ENCODE measurements at places on chromosomes 6 and 20.
A peak's percentile ranks its signal among the peaks of the same experiment; 100 is the strongest.

- no peak for DNase-seq
Measured at GRCh38 chr6:148470156-148470555, 127.5 kb downstream of the SASH1 start.

GRCh38 chr20:32681175-32682084 is 7.7 kb upstream of the C20orf203 start:
- no peak for DNase-seq

DNA sequence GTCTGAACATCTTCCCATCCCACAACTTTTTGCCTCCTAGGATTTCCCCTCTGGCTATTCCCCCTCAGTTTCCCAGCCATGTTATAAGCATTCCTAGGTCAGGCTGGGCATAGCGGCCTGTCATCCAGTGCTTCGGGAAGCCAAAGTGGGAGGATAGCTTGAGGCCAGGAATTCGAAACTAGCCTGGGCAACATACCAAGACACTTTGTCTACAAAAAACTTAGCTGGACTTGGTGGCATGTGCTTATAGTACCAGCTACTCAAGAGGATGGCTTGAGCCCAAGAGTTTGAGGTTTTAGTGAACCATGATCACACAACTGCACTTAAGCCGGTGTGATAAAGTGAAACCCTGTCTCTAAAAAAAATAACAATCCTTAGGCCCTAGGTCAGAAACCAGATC is 447.4 kb downstream of the KIF16B start:
- DNase-seq: no peak

DNA sequence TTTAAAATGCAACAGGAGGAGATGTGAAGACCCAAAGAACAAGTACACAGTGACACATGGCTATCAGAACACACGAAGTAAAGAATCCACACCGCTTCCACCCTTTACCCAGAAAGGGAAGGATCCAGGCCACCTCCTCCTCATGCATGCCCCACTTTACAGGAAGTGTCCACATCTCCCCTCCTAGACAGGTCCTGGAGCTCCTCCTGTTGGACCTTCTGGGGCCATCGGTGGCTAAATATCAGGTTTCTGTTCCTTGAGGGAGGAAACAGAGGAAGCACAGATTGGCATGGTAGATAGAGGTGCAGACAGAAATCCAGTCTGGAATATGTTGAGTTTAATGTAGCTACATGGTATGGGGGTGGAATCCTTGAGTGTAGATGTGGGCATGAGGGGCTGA is 10.9 kb downstream of the NINL start:
- DNase-seq: no peak

DNA sequence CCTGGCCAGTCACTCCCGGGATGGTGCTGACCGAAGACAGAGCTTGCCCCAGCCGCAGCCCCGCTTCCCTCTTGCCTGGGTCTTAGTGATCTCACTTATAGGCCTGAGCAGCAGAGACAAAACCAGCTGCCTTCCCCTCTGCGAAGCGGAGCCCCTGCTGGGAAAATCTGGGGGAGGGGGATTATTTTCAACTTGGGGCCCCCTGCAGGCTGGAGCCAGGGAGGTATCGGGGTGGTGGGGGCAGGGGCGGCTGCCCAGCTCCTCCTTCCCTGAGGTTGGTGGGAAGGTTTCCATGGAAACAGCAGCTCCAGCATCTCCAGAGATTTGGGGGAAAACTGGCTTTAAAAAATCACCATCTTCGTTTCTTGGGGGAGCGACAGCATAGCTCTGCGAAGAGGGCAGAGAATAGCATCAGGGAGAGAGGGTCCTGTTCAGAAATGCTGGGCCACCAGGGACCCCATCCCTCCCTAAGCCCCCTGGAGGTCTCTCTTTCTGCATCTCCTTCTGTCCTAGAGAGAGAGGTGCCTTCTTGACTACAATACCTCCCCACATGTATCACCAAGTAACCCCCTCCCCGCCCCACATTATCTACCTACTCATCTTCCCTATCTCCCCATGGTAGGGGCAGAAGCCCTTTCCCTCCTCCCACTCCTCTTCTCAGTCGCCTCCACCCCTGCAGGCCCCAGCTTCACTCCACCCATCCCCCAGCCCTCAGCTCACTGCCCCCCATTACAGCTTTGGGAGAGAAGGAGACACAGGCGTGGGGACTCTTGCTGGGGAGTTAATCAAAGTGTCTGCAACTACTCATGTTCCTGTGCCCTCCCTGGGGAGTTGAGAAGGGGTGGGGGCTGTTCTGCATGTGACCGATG is 88.4 kb upstream of the CCDC167 start:
- DNase-seq: no peak

DNA sequence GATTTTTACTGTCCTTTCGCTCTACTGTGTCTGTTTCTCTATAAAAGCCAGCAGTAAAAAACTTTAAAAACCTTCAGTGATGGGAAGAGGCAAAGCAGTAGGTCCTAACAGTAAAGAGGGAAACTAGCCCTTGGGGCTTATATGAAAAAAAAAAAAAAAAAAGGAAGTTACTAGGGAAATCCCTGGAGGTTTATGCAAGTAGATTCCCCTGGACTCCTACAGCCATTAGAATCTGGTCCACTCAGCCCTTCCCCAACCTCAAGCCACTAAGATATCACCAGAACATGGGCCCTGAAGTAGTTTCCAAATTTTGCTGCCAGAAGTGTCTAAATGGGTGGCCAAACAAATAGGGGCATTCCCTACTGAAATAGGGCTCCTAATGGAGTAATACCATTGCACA is 70.5 kb upstream of the HINT3 start:
- DNase-seq: no peak

- no peak for DNase-seq
Measured at GRCh38 chr6:122154155-122154554, 245.3 kb upstream of the HSF2 start.

DNA sequence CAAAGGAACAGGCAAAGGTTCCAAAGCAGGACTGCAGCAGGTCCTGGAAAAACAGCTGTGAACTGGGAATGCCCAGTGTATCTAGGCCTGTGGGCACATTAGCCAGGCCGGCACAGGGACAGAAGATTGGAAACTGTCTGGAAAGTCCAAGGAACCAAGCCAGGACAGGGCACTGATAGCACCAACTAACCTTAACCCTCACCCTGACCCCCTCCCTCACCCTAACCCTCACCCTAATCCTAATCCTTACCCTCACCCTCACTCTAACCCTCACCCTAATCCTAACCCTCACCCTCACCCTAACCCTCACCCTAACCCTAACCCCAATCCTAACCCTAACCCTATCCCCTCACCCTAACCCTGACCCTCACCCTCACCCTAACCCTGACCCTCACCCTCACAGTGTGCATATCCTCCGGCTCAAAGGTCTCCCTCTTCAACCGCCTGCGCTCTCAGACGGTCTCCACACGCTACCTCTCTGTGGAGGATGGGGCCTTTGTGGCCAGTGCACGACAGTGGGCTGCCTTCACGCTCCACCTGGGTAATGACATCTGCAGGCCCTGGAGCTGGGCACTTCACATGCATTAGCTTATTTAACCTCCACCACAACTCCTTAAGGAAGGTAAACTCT is 5.1 kb upstream of the MATN4 start:
- no peak for DNase-seq

DNA sequence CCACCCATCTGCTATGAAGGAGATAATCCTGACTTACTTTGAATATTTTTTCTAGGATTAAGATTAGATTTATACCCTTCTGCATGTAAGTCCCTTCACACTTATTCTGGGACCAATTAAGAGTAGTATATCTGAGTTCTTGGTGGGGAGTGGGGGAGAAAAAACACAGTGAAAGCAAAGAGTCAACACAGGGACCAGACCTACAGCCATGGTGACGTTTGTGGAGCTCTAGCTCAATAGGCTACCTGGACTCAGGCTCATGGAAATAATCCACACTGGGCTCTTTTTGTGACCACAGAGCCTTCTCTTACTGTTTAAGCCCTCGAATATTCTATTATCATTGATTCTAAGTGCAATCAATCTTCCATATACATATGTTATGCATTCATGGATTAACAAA is 491.4 kb downstream of the LMBRD1 start:
- no peak for DNase-seq

GRCh38 chr20:41702647-41703046 is 84.5 kb upstream of the CHD6 start:
- DNase-seq: no peak

GRCh38 chr20:32902456-32903420 is 44.0 kb downstream of the EFCAB8 start:
- peak; percentile 50 for DNase-seq

- no peak for DNase-seq
Measured at GRCh38 chr20:23037017-23037481, 1.9 kb downstream of the SSTR4 start.

GRCh38 chr6:169291646-169292337 is 38.1 kb upstream of the THBS2 start:
- no peak for DNase-seq
